ENCODE measurements at places on chromosomes 4 and X. TPM values are rescaled to one million over a fixed set of nuclear protein-coding genes. Genes with fewer than 3 reads are reported as not detected.

Gene GABRG1
- not detected for total RNA-seq

Gene GPR173
- 0.25 TPM for total RNA-seq

DNA sequence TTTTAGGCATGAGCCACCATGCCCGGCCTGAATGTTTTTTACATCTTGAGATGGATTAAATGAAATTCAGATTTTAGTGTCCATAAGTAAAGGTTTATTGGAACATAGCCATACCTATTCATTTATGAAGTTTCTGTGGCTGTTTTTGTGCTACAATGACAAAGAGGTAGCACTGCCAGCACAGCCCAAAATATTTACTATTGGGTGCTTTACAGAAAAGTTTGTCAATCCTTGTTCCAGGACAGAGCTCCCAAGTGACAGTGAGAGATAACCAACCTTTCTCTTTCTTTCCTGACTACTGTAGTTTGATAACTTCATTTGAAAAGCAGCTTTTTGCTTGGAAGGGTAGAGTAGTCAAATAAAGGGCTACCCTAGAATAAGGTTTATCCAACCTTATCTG, 116.2 kb downstream of the CAMK2D start:
- DNase-seq: no peak

DNA sequence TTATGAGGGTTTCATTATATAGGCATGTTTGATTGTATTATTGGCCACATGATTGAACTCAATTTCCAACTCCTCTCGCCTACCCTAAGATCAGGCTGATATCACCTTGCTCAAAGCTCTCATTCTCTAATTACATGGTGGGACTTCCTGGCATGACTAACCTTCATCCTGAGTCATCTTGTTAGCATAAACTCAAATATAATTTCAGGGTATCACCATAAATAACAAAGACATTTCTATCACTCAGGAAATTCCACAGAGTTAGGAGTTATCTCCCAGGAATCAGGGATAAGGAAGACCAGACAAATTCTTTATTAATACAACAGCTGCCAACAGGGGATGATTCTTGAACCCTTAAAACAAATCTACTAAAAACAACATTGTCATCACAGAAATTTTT, 90.7 kb downstream of the NDST3 start:
- no peak for DNase-seq

Gene CXorf66
- total RNA-seq: not detected

GRCh38 chr4:2487632-2488031, 18.7 kb downstream of the RNF4 start:
- DNase-seq: no peak

Gene SLC2A9
- total RNA-seq: 8.2 TPM

DNA sequence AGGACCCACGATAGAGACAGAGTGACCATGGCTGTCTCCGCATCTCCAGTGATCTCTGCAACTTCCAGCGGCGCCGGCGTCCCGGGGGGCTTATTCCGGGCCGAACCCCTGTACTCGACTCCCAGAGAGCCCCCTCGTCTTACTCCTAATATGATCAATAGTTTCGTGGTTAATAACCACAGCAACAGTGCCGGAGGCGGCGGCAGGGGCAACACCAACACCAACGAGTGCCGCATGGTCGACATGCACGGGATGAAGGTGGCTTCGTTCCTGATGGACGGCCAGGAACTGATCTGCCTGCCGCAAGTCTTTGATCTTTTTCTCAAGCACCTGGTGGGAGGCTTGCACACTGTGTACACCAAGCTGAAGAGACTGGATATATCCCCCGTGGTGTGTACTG, 343 bp downstream of the DACH2 start:
- no peak for DNase-seq
